ENCODE measurements at places on chromosomes 12 and 14.

GRCh38 chr14:62491146-62491545 is 554.1 kb downstream of the KCNH5 start:
- no peak for DNase-seq

DNA sequence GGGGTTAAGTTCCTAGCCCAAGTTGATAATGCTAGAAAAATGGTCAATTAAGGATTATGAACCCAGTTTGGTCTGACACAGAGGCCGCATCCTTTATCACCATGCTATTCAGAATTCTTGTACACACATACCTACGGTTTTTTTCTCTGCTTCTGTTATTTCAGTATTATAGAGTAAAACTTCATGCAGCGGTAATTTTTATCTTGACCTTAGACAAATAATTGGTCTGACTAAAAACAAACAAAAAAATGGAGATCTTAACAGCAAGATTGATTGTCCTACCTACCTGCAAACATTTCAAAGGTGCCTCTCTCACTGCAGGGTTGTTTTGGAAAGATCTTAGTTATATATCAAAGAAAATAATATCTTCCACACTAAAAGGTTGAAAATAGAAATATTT is 201.9 kb upstream of the PRICKLE1 start:
- DNase-seq = no peak

GRCh38 chr12:94831081-94831751 is 172.3 kb downstream of the NDUFA12 start:
- no peak for DNase-seq

DNA sequence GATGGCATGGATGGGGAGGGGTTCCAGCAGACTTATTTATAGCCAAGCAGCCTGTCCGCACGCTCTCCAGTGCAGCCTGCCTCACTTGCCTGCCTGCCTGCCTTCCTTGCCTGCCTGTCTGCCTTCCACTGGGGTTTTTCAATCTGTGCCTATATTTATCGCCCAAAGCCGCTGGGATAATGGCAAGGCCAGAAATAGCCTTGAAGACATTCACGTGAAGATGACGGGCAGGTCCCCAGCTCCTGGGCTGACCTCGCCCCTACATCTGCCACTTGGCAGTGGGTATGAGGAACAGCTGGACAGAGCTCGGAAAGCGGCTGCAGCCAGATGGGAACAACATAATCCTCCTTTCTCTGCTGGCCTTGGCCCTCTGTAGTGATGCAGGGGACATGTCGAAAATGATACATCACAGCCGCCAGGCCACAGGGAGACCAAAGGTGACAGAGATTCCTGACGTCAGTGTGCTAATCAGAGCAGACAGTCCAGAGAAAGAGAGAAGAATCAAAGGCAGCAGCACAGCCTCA is 53.3 kb downstream of the PITPNM2 start:
- no peak for DNase-seq

DNA sequence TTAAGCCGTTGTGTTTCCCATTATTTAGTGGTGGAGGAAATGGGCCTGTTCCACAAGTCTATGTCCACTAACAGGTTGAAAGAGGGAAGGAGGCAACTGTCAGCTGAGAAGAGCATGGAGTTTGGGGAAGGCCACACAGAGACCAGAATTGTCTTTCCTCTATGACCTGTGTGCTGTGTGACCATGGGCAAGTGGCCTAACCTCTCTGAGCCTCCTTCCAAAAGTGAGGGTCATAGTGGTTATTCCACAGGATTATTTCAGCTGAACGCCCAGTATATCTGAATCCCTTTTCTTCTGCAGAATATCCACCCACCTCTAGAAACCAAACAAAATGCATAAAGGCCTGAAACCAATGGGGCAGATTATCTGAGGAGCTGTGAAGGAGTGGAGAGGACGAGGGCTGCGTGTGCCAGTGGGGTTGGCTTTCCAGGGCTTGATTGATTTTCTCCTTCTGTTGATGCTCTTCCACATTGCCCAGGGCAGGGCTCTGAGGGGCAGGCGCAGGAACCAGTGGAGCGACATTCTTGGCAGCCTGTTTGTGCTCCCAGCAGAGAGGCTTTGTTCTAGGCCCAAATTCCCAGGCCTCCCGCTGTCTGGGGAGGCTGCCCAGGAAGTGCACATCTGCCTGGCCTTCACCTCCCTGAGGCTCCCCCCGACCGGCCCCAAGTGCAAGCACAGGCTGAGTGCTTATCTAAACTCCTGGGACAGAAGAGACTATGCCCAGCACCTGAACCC is 452.7 kb downstream of the BCL11B start:
- DNase-seq = no peak
